ENCODE measurements at places on chromosomes 3 and 15.

- peak; percentile 14 for DNase-seq
Measured at GRCh38 chr3:169323578-169324451, 339.7 kb downstream of the MECOM start.

GRCh38 chr3:25038922-25039321 is 389.1 kb upstream of the RARB start:
- DNase-seq, result no peak

DNA sequence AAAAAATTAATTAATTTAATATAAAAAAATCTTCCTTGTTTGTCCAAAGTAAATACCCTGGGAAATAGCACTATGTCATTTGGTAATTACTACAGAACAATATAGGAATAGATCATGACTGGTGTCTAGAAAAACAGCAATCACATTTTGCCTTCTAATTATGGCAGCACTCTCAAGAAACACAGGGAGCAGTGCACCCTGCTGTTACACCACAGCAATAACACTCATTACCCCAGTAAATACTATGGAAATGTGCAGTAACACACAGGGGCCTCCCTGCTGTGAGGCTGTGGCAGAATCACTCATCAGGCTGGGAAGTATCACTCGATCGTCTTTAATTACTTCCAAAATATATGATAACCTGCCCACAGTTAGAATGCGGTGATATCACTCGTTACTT is 646.0 kb downstream of the TUSC7 start:
- no peak for DNase-seq

DNA sequence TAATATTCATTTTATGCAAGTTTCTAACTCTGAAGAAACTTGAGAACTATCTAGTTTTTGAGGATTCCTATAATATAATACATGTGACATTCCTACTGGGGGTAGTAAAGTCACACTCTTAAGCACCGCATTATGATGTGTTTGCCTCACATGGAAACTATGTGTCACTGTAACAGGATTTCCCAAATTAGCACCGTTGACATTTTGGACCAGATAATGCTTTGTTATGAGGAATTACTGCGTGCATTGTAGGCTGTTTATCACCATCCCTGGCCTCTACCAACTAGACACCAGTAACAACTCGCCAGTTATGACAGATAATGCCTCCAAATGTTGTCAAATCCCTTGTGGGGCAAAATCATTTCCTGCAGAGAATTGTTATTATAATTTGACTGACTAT is 267.8 kb downstream of the RAP2B start:
- DNase-seq, result no peak

GRCh38 chr3:109648027-109648426 is 310.7 kb upstream of the DPPA4 start:
- DNase-seq, result no peak

DNA sequence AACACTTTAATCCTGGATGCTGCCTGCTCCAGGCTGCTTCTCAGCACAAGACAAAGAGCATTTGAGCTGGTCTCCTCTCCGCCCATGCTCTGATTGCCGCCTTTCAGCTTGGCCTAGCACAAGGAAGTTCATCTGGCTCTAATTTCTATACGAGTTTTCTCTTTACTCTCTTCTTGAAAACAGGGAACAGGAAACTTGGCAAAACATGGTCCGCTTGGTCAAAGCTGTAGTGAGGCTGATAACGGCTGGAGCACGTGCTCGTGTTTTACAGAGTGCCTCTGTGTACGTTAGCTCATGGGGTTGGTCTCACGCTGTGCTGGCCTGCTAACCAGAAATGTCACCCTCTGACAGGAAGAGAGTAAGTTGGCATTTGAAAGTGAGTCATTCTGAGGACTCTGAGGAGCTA is 19.2 kb downstream of the RARRES1 start:
- no peak for DNase-seq

DNA sequence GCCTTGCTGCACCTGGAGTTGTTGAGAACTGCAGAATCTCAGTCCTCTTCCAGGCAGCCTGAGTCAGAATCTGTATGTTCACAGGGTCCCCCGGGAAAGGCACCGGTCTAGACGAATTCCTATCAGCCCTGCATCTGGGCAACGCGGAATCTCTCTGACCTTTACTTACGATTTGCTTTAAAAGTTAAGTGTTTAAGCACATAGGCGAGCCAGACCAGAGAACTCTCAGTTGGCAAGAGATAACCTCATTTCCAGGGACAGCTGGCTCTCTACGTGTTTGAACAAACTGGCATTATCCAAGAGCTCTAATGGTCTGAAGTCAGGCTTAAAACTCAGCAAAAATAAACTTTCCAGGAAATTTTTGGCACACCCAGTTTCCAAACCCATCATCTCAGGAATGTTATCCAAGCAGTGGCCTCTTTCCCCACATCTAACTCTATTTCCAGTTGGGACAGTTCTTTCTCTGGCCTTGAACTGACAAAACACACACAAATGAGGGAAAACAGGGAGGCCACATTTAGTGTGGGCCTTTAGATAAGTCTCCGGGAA is 53.4 kb downstream of the HES1 start:
- DNase-seq, result no peak

DNA sequence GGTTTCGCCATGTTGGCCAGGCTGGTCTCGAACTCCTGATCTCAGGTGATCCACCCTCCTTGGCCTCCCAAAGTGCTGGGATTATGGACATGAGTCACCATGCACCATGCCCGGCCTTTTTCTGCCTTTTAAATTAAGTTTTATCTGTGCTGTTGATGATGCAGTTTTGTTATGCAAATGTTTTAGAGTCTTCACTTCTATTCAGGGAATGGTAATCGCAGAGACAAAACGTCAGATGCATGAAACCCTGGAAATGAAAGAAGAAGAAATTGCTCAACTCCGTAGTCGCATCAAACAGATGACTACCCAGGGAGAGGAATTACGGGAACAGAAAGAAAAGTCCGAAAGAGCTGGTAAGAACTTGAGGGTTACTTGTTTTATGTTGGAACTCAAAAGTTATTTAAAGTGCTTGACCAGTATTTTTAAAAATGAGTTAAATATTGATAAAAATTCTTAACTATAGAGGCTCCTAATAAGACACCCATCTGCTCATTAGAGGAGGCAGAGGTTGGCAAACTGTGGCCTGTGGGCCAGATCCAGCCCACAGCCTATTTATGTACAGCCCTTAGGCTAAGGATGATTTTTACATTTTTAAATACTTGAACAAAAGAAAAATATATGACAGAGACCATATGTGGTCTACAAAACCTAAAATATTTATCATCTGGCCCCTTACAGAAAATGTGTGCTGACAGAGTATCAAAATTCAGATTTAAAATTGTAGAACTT is 127.8 kb upstream of the LRRFIP2 start:
- no peak for DNase-seq

- no peak for DNase-seq
Measured at GRCh38 chr3:185958626-185959025, 20.8 kb upstream of the TRA2B start.

- no peak for DNase-seq
Measured at GRCh38 chr3:196198771-196199753, 12.1 kb downstream of the ZDHHC19 start.
